ENCODE measurements at places on chromosomes 12 and 14.

DNA sequence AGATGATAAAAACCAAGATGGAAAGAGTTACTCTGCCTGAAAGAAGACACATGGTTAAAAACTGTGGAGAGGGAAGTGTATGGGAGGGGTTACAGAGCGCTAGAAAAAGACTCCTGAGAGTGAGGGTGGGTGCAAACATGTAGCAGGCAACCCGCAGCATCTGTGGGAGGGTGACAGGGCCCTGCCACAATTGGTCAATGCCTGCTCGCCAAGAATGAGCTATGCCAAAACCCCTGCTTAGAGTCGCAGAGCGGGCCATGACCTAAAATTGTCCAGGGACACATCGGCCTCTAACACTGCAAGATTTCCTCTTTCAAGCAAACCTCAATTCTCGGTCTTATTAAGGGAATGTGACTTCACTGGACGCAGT lies 700 bp downstream of the PRKAG1 start:
- DNase-seq: no peak

DNA sequence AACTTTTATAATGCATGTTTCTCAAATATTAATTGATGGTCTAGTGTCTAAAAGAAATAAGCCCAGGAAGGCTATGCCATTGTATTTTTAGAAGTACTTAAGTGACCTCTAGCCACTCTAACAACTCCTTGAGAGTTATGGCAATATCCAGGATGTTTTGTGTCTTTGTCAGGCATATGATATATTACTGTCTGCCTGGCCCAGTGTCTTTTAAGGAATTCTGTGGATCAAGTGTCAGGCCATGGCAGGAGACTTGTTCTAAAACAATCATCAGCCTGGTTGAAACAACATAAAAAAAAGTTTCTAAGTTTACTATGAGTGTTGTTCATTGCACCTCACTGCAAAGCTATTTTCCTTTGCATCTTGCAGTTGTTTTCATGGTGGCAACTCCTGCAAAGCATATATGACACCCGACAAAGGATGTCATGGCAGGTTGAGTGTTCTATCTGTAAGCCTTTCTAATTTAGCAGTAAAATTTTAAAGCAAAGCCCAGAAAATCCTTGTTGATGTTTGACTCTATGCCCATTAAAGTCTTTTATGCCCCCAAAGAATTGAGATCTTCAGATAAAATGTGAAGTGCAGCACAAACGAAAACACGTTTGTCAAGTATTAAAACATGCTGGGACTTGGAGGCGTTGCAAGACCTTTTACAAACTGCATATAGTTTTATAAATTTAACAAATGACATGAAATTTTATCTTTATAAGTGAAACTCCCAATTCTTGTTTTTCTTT lies 89.5 kb upstream of the SLC38A2 start:
- no peak for DNase-seq

DNA sequence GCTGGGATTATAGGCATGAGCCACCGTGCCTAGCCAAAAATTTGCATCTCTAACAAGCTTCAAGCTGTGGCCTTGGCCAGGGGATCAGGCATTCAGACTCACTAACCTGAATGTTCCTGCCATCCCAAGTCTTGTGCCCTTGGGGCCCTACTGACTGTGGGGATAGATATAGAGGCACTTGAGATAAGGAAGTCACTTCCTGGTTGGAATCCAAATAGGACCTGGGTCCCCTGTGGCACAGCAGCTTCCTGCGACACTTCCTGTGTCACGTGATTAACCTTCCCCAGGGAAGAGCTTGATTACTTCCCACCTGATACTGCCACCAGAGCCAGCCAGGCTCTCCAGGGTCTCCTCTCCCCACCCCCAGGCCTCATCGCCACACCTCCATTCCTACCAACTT lies 128.2 kb downstream of the BCL11B start:
- DNase-seq: no peak

- no peak for DNase-seq
Observed at GRCh38 chr12:48336061-48336460, 14.7 kb downstream of the ZNF641 start.

DNA sequence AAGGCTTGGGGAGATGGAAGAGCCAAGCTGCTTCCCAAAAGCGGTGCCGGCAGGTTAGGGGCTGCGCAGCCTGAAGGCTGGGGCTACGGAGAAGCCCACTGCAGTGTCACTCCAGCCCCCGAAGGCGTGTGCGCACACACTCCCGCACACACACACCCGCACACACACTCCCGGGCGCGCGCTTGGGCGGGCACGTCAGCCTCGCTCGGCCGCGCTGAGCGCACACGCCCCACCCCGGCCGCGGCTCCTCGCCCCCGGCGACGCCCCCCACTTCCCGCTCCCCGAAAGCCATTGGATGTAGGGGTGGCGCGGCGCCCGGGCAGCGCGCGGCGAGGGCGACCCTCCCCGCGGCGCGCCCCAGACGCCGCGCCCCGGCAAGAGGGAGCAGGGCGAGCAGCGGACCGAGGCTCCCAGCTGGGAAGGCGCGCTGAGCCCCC lies at the start of gene KCNK10:
TSS of gene KCNK10 (minus strand) at position 184 of the 437 bp plus-strand sequence. CDS start 471 bp downstream, outside the sequence.
- no peak for DNase-seq

DNA sequence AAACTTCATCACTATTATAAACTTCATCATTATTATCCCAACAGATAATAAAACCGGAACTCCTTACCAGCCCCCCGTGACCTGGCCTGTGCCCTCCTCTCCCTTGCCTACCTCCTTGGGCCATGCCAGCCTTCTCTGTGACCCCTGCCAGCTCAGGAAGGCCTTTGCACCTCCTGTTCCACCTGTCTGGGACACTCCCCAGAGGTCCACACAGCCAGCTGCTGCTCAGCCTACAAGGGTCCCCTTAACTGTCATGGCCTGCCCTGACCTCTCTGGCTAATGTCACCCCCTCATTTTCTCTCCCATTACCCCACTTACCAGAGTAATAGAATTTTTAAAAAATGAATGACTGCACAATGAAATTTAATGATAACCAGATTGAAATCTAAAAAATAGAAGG lies 121.0 kb downstream of the NCOR2 start:
- DNase-seq: no peak

DNA sequence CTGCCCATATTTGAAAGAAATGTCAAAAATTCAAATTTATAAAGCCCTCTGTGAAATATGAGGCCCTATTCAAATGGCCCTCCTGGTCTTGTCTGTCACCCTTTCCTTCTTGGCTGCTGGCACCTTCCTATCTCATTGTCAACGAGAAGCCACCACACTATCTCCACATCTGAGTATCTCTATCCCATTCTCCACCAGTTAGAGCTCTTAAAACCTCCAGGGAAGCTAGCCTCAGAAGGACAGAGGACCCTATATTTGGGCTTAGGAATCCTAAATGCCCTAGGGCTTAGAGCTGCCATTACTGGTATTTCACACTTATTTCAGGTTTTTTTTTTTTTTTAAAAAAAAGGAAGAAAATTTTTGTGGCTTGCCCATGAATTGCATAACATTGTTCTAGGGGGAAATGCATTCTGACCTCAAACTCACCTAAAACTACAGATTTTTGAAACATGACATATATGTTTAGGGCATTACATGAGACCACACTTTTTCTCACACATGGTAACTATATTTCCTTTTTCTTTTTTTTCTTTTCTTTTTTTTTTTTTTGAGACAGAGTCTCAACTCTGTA lies 25.0 kb downstream of the SLC25A21 start:
- no peak for DNase-seq

GRCh38 chr14:100110816-100111215 lies 45.6 kb downstream of the EVL start:
- DNase-seq: no peak
